Skin of body (tissue), 3 donors: ENCODE measurements at places on chromosomes 5 and 9. TPM values are rescaled to one million over a fixed set of nuclear protein-coding genes. Genes with fewer than 3 reads are reported as not detected.

- no peak for DNase-seq
Measured at GRCh38 chr9:88084357-88085183, 53.7 kb downstream of the SPATA31C2 start.

- DNase-seq: no peak
Measured at GRCh38 chr5:1515921-1516571, 7.7 kb downstream of the LPCAT1 start.

Gene PIP5KL1
- 1.2 TPM for total RNA-seq

DNA sequence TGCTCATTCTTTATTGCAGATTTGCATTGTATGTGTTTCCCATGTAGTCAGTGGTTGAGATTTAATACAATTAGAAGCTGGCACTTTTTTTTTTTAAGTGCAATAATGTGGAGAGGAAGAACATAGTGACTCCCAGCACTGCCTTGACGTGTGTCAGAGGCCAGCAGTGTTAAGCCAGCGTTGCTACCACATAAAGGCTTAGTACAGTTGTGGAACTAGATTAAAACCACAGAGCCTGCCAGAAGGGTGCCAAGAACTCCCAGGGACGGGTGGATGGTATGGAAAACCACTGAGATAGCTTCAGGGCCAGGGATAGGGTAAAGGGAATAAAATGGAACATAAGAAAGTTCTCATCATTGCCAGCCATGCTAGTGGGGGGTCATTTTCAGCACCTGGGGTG lies 142.9 kb downstream of the TRIO start:
- no peak for DNase-seq

DNA sequence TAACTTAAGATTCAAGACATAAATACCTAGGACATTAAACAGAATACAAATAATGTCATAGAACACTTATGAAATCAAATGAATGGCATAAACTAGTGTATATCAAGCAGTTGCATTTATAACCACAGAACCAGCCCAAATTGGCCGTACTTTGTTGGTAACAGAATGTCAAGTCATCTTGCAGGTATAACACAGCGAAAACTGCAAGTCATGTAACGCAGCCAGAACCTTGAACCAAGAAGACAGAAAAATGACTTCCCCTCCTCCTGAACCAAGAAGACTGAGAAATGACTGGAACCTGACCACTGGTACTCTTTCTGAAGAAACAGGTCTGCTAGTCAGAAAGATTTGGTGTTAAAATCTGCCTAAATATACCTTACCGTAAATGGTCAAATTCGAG lies 38.9 kb downstream of the ANKRD31 start:
- no peak for DNase-seq

GRCh38 chr9:5442400-5443011 lies 4.8 kb upstream of the PLGRKT start:
- DNase-seq: peak; percentile 34

Gene ARHGEF39
- 2.4 TPM for total RNA-seq

DNA sequence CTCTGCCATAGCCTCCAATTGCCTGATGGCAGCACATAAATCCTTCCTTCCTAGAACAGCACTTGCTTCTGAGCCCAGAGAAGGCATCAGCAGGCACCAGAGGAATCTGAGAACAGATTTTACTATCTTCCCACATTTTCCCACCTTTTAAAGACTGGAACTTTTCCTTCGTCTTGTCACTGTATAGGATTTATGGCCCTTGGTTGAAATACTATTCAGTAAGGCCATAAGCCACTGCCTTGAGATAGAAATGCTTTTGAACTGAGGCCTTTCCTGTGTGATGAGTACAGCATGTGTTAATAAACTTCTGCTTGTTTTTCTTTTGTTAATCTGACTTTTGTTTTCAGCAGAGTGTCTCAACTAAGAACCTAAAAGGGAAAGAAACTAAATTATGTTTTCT lies 84.3 kb downstream of the MRPS27 start:
- no peak for DNase-seq
